ENCODE measurements at places on chromosomes 2 and 18.
A peak's percentile ranks its signal among the peaks of the same experiment; 100 is the strongest.

GRCh38 chr2:64779117-64779690, 125.5 kb upstream of the SERTAD2 start:
- no peak for DNase-seq

- no peak for DNase-seq
These were observed 118.3 kb downstream of the GYPC start for GRCh38 chr2:126774290-126774689.

GRCh38 chr18:62088156-62088555, 98.7 kb downstream of the PIGN start:
- no peak for DNase-seq

- no peak for DNase-seq
These were observed 52.7 kb downstream of the CCDC68 start for GRCh38 chr18:54906331-54907185.

DNA sequence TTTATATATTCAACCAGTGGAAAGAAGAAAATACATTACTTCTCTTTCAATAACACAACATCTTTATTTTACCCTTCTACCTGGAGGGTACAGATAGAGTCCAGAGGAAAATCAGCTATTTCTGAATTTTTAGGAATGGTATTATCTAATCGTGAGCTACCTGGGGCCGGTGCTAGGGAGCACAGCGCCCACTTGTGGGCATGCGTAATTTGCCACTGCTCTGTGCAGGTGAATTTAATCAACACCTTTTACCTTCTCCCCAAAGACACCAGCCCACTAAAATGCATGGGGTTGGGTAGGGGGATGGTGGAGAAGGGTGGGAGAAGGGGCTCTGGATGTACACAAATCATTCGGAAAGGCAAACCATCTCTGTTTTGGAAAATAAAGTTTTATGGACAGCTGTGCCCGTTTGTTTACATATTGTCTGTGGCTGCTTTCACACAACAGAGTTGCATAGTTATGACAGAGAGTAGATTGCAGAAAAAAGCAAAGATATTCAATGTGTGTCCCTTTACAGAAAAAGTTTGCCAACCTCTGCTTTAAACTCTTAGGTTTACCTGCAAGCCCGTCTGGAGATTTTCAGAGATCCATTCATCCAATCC, 51.5 kb upstream of the DCC start:
- DNase-seq: peak; percentile 15

DNA sequence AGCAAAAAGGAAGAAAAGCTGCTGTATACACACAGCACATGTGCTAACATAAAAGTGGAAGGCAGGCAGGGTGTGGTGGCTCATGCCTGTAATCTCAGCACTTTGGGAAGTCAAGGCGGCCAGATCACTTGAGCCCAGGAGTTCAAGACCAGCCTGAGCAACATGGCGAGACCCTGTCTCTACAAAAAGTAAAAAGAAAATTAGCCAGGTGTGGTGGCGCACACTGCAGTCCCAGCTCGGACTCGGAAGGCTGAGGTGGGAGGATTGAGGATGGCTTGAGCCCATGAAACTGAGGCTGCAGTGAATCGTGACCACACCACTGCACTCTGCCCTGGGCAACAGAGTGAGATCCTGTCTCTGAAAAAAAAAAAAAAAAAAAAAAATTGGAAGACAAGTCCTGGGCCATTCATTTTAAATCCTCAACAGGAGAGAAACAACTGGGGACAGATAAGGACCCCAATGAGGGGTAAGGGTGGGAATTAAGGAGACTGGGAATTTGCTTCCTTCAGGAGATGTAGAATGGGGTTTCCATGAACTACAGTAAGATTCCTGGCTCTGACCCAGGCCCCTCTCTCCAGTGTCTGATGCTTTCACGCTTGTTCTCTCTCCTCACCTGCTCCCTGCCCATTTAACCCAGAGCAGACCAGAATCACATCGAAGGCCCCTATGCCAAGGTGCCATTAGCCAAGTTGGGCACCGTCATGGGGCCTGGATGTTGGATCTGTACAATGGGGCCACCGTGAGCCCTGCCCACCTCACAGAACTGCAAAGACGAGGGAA, 29.6 kb downstream of the TNS1 start:
- DNase-seq: no peak

- no peak for DNase-seq
These were observed 30.7 kb downstream of the METTL8 start for GRCh38 chr2:171402906-171403580.

DNA sequence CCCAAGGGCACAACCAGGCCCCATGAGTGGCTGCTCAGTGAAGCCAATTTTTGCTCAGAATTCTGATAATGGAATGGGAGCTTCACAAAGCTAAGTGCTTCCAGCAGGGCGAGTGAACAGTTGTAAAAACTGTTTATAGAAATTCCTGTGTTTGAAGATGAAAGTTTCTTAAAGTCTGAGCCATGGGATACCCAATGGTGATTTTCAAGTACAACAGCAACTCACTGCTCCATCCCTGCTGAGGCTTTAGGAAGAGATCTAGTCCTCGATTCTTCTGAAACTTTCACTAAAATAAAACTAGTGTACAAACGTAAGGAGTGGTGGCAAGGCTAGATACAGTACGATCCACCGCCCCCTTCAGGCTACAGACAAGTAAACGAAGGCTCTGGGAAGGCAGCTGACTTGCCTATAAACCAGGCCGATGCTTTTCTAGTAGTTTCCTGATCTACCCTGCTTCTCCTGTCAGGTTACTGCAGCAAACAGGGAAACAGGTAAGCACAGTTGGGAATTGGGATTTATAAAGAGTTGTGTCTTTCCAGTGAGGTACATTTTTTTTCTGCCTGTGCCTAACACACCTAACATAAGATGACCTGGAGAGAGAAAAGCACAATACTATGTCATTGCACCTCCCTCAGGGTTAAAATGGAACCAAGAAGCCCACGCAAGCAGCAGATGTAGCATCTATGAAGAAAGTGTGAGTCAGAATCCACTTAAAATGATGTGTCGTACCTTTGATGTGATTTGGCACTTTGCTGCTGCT, 108.7 kb downstream of the UXS1 start:
- no peak for DNase-seq

DNA sequence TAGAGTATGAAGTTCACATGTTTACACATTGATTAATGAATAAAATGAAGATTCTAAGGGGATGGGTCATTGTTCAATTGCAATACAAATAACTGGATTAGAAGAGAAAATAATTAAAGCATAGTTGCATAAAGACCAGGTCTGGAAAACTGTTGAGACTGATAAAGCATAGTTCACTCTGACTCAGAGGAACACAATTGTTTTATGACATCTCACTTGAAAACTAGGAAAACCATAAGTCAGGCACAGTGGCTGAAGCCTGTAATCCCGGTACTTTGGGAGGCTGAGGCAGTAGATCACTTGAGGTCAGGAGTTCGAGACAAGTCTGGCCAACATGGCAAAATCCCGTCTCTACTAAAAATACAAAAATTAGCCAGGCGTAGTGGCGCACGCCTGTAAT, 46.7 kb downstream of the PLA2R1 start:
- no peak for DNase-seq

GRCh38 chr2:232420073-232420454, 13.4 kb downstream of the ALPG start:
- DNase-seq: no peak

DNA sequence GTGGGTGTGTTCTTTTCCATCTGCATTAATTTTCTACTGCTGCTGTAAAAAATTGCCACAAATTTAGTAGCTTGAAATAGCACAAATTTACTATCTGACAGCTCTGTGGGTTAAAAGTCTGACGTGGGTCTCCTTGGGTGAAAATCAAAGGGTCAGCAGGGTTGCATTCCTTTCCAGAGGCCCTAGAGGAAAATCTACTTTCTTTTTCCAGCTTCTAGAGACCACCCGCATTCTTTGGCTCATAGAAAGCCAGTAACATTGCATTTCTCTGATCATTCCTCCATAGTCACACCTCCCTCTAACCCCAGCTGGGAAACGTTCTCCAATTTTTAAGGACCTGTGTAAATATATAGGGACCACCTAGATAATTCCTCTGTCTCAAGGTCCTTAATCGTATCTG, 128.8 kb downstream of the ATL2 start:
- DNase-seq: no peak

DNA sequence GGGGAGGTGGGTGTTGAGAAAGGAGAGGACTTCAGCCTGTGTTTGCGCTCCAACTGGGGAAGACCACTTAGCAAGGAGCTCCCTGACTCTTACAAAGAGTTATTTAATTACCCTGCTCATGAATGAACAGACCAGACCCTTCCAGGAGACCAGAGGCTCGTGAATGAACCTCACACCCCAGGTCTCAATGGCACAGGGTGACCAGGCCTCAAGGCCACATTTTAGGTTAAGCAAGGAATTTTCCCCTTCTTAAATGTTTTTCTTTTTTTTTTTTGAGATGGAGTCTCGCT, 25.3 kb downstream of the SMAD7 start:
- no peak for DNase-seq

DNA sequence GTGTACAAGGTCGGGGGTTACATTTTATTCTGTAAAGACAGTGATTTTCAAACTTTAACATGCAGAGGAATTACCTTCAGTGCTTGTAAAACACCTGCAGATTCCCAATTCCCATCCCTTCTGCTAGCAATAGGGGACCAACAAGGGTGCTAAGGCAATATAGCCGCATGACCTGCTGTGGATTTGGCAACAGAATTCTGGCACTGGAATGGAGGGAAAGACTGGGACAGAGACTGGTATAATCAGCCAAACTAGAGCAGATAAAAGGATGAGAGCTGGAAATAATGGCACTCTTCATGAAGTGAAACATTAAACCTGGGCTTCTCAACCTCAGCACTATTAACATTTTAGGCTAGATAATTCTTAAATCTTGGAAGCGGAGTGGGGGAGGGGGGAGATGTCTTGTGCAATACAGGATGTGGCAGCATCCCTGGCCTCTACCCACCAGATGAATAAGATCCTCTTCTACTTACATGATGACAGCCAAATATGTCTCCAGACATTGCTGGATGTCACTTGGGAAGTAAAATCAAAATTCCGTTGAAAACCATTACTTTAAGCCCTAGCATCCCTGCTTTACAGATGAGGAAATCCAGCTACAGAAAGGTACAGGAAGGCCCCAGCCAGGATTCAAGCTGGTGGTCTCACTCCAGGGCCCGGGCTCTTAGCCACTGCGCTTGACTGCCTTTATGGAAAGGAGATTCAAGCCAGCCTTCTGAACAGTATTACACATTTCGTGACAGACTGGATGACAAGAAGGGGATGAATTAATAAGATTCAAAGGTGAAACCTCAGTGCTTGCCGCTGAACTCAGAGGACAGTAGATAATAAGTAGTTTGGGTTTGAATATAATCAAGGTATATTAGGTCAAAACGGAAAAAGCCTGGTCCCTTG, 1.7 kb downstream of the EVA1A start:
- DNase-seq: no peak

- DNase-seq: no peak
These were observed 190.5 kb upstream of the STON1 start for GRCh38 chr2:48339451-48339850.

DNA sequence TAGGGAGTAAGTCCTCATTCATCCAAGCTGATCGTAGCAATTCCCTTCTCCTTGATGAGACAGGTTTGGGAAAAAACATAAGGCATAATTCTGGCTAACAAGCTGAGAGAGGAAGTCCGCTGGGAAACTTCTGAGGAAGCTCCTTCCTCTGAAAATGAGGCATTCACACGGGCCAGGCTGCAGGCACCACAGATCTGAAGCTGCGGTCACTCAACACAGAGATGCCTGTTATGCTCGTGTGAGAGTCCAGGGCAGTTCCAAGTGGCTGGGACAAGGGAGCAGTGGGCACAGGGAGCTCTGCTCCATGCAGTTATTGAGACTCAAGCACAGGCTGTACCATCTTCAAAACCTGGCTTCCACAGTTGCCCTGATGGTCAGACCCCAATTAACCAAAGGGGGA, 200.9 kb upstream of the ID2 start:
- DNase-seq: no peak

DNA sequence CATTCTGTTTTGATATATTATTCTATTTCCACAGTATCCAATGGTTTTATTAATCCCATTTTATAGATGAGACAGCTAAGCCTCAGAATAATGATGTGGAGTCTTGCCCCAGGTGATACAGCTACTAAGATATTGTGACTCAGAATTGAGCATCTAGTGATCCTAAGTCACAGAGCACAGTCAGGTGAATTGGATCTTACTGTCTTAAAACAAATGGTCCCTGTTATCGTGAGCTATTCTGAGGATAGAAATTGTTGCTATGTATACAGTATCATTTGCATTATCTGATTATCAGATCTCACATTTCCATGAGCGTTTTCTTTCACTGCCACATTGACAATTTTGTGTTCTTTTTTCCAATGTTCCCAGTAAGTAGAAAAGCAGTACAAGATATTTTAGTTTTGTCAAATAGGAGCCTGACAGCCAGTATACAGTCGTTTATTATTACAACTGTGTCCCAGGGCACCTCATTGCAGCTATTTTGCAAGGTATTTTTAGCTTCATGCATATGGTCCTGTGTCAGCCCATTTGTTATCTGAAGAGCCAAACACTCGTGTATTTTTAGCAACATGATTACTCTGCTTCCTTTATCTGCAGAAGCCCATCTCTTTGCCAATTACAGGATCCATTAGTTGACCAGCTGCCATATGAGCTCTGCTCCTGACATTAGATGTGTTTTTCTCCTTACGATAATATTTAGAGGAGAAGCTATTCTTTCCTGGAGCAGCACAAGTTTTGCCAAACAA, 25.1 kb upstream of the SGPP2 start:
- no peak for DNase-seq
